Activated gamma-delta T cell treated with anti-CD3 and anti-CD28 coated beads, Interleukin-2, amount 50 U/mL, for 16 hours (primary cell): ENCODE measurements at places on chromosomes 5 and 9.

GRCh38 chr5:8491254-8491653 is 622.3 kb downstream of the MTRR start:
- DNase-seq: no peak

DNA sequence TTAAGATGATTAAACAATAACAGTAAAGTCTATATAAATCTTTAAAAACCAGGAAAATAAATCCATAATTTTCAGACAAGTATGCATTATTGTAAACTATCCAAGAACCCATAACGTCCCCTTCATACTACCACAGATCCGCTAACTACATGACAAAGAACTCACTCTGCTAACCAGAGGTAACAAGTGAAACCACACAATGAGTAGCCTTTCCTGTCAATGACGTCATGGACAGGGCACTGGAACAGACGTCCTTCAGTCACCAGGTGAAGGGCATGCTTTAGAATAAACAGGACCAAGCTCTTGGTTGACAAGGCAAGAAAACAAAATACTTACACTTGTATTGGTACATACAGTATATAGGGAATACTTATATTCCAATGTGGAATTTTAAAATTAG is 45.2 kb downstream of the RNF130 start:
- no peak for DNase-seq

DNA sequence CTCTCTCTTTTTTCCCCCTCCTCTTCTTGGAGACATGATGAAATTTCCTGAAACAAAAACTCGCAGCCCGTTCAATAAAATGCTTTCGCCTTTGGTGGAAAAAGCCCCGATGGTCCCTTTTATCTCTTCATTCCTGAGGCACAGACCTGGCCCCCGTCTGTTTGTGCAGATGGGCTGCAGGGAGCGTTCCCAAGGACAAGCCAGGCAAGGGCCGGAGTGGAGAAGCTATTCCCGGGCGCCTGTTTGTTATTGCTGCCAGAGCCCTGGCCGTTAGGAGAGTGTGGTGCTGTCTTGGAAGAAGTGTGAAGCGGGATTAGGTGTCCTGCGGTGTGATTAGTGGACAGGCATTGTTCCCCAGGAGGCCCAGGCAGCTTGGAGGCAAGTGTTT is 71.9 kb downstream of the SMIM23 start:
- no peak for DNase-seq

DNA sequence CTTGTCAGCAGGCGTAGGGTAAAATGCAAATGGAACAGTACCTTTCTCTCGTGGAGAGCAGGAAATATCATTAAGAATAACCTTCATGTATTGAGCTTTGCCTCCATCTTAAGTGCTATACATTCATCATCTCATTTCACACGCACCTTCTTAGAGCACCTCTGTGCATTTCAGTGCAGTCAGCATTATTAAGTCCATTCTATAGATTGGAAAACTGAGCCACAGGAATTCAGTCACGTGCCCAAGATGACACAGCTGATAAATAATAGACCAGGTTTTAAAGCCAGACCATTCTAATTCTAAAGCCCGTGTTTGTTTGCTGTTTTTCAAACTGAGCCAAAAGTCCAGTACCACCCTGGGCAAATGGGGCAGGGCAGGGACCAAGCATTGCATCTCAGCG is 109.2 kb upstream of the WWC1 start:
- no peak for DNase-seq

- no peak for DNase-seq
Measured at GRCh38 chr5:31427013-31427723, 104.7 kb downstream of the DROSHA start.

DNA sequence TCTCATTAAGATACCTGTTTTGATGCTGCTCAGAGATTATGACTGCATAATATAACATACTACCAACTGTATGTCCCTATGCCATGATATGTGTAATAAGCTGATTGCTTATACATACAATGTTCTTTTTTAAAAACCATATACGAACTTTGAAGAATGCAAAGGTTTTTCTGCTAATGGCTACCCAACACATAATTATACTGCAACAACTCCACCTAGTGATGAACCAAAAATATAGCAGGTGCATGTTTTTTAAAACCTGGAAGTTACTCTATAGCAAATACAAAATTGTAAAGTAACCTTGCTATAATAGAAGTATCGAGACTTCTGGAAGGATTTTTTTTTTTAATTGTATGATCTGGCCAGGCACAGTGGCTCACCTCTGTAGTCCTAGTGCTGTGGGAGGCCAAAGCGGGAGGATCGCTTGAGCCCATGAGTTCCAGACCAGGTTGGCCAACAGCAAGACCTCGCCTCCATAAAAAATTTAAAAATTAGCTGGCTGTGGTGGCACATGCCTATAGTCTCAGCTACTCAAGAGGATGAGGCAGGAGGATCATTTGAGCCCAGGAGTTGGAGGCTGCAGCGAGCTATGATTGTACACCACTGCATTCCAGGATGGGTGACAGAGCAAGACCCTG is 49.1 kb downstream of the HOMER1 start:
- no peak for DNase-seq

- DNase-seq: no peak
Measured at GRCh38 chr9:132056717-132057560, 22.7 kb downstream of the MED27 start.

DNA sequence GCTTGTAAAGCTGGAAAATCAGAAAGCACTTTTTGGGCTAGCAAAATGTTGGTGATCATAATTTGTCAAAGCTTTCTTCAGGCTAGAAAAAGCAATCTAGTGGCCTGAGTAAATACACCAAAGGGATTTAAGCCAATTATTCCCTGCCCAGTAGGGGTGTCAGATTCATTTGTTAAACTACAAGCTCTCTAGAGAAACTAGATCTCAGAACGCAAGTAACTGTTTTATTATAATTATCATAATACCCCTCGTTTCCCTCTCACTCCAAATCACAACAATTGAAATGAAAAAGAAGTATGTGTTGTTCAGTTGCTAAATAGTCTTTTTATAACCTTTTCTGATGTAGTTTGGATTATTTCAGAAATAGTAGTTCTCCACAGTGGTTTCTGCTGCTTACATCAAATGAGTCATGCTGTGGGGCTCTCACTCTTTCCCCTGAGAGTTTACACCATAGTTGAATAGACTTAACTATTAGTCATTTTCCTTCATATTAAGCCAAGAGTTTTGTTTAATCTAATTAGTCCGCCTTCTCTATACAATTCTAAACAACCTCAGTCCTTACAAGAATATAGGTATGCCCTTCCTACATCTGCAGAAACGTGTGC is 918.6 kb upstream of the DMAC1 start:
- no peak for DNase-seq

DNA sequence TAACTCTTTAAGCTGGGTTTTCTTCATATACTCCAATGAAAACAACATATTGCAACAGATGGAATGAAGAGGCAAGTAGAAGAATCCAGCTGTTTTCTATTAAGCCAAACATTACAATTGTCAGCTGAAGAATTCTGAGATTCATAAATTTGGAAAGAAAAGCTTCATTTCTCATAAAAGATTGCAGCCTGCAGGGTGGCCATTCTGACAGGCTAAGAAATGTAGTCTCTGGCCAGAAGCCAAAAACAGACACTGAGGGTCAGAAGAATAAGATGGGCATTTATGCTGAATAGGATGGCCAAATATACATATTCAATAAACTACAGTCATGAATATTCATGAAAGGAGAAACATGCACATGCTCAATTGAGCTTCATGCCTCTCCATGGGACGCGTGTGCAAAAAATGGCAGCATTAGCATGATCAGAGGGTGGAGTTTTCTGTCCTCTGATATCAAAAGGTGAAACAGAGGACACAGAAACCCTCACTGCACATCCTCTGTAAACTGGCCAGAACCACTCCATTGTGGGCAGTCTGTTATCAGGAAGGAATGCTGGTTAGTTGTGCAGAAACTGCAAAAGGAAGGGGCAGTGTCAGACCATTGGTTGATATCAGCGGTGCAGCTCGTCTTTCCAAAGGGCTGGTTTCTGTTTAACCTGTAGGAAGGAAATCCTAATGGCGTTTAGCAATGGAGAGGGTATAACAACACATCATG is 50.2 kb downstream of the FXN start:
- DNase-seq: no peak
